Caki2 (cell line): ENCODE measurements at places on chromosomes 7 and 10. TPM values are rescaled to one million over a fixed set of nuclear protein-coding genes. Genes with fewer than 3 reads are reported as not detected.

FXYD4 gene
- total RNA-seq = not detected in 2 replicates

KCND2 gene
- total RNA-seq = not detected in 2 replicates

TRIM56 gene
- total RNA-seq = 4.1 and 6.8 TPM in 2 replicates

MAGI2 gene
- total RNA-seq = 0.84 and 1.5 TPM in 2 replicates

PNLIPRP1 gene
- total RNA-seq = not detected in 2 replicates

PNLIPRP2 gene
- 1.4 TPM in 1 of 2 replicates, not detected in the other for total RNA-seq

NPSR1 gene
- total RNA-seq = not detected in 2 replicates

LRIT1 gene
- not detected in 2 replicates for total RNA-seq

DNA sequence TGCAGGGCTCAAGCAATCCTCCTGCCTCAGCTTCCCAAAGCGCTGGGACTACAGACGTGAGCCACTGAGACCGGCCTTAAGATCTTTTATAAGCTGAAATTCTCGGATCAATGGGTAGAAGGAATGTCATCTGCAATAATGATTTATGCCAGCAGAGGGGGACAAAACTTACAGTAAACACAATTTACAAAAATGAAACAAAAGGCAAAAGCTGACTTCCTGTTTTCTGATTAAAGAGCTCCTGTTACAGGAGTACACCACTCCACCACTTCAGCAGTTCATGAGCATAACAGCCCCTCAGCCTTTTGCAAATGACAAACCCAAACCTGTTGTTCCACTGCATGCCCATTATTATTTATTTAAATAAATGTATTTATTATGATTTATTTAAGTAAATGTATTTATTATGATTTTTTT lies 88.5 kb upstream of the ATP6V0A4 start:
- peak; percentile 51 for DNase-seq

DNA sequence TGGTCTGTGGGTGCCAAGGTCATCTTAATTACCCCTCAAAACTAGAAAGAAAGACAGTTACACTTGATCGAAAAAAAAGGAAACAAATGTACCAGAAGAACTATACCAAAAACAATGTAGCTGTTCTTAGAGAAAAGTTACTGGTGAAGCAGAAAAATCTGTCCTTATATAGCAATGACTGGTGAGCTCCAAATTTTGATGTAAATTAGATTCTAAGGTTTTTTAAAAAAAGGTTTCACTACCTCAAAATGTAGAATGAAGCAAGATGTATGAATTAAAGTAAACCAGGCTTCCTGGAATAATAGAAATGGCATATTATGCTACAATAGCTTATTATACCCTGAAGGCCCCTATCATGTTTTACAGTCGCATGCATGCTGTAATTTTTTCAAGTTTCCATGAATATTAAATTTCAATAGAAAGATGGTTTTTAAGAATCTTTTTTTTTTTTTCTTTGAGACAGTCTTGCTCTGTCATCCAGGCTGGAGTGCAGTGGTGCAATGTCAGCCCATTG lies 28.4 kb upstream of the FKBP9 start:
- DNase-seq = no peak

DNA sequence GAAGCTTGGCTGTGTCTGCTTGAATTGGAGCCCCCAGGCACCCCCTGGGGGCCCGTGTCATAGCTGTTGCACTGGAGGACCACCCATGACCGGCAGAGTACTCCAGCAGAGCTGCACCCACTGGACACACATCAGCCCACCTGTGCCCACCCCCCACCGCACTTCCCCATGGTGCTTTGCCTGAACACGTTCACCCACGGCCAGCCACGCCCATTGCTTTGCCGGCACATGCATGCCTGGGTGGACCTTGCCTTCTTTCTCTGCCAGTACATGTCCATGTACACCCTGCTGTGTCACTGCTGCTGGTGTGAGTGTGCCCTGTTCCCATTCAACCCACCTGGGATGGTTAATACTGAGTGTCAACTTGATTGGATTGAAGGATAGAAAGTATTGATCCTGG lies 88.7 kb downstream of the SAMD9 start:
- DNase-seq = no peak

GRCh38 chr10:1846032-1846431 lies 108.7 kb upstream of the ADARB2 start:
- DNase-seq = no peak

DNA sequence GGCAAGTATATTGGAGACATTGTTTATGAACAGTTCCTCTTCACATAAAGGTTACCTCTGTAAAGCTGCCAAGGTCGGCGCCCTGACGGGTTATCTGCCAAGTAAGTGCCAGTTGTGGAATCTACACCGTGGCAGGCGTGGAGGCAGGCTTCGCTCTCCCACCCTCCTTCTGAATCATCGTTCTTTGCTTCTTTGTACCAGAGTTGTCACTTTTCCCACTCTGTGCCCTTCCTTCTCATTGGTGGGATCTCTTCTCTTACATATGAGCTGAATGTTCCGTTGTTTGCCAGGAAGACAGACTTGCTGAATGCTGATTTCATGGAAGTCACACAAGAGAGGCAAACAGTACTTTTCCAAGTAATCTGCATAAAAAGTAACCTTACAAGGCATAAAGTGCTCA lies 40.6 kb upstream of the PTPRZ1 start:
- DNase-seq = no peak

- no peak for DNase-seq
Measured at GRCh38 chr10:14383266-14383665, 52.5 kb upstream of the FRMD4A start.

- peak; percentile 69 for DNase-seq
Measured at GRCh38 chr10:77944519-77944918, 18.0 kb upstream of the DLG5 start.

GRCh38 chr7:118531566-118531965 lies 307.1 kb downstream of the ANKRD7 start:
- no peak for DNase-seq

- DNase-seq = no peak
Measured at GRCh38 chr10:93261961-93262610, 188.4 kb downstream of the CYP26A1 start.

DNA sequence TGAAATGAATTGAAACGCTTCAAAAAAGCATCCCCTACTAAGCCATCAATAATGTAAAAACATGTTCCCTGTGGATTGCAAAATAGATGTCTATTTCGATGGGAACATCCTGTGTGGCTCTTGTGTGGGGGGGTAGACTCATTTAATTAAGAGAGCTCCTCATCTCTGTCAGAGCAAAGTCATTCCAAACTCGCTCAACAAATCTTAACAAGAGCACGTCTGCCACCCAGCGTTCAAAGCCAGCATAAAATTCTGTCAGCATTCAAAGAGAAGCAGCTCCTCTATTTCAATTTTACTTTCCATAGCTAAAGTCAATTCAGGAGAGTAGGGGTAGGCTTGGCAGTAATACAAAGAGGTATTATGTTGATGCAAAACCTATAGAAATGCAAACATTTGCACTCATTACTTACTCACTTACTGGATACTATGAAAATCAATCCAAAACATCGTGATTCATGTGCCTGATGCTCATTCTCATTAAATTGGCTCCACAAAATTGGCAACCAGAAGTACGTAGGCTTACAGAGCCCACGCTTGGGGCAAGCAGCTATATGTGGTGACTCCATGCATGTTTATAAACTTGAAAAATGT lies 114.9 kb downstream of the IPMK start:
- peak; percentile 41 for DNase-seq

DNA sequence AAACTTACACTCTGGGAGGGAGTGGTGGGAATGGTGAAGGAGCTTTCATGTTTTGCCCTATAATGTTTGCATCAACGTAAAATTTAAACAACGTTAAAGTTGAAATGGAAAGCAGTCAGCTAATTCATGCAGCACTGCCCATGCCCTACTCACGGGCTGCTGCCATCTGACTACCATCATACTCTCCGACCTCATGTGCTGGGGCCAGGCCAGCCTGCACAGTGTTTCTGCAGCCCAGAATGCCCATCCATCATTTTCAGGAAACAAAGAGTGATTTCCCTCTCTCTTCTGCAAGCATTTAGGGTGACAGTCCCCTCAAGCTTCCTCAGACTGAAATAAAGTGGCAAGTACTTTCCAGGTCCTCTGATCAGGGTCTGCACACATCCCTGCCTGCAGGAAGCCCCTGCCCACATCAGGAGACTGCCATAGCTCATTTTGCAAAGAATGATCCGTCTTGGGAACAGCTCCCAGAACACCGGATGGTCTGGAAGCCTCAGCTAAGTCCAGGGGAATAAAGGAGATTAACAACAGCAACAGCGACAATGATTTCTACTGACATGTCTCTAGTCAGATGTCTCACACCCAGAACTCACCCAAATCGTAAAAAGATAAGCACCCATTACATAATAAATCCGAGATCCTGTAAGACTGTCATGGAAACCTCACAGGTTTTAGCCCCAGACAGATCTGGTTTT lies 40.3 kb downstream of the ARHGAP22 start:
- no peak for DNase-seq

DNA sequence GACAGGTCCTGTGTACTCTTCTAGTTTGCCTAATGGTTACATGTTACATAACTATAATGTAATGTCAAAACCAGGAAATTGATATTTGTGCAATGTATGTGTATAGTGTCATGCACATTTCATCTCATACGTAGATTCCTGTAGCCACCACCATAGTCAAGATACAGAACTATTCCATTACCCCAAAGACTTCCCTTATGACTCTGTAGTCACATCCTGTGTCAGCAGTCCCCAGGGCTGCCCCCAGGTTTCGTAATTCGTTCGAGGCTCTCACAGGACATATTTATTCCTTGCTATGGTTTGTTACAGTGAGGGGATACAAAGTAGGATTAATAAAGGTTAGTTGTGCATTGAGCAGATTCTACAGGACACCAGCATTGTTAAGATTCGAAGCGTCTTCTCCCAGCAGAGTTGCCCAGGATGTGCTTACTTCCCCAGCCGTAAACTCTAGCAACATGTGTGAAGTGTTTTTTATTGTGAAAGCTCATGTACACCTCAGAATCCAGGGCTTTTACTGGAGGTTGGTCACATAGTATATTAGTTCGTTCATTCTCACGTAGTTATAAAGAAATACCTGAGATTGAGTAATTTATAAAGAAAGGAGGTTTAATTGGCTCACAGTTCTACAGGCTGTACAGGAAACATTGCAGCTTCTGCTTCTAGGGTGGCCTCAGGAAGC lies 18.6 kb downstream of the RABGEF1 start:
- no peak for DNase-seq

DNA sequence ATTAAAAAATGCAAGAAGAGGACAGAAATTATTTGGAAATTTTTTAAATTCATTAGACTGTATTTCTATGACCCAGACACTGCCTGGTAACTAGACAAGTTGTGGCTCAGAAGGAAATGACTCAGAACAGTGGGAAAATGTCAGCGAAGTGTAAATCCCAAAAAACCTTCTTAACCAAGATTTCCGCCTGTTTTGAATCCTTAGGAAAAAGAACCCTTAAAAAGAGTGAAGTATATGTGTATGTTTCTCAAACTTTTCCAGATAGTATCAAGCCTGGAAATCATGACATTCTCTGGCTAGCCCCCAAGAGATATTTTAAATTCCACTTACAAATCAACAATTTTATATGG lies 42.7 kb upstream of the PLXNA4 start:
- DNase-seq = no peak

DNA sequence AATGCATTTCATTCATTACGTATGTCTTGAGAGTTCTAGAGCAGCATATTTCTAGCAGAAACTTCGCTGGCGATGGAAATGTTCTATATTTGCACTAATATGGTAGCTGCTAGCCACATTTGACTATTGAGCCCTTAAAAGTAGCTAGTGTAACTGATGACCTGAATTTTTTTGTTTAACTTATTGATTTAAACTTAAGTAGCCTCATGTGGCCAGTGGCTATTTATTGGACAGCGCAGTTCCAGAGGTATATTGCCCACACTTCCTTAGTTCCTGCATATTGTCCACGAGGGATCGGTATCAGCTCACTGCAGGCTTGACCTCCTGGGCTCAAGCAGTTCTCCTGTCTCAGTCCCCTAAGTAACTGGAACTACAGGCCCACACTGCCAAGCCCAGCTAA lies 3.7 kb downstream of the PSTK start:
- DNase-seq = no peak

- no peak for DNase-seq
Measured at GRCh38 chr10:118474111-118474510, 121.3 kb downstream of the PRLHR start.

DNA sequence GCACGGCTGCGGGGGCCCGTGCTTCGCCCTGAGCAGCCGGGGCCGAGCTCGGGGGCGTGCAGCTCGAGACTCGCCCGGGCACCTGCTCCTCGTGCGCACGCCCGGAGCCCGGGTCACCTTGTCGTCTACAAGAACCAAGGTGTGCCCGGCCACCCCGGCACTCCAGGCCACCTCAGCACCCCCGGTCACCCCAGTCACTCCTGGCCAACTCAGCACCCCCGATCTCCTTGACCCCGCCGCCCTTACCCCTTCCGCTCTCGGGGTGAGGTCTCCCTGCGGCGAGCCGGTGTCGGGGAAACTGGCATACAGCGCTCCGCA lies 268 bp upstream of the IGFBP3 start:
- DNase-seq = no peak

- DNase-seq = no peak
Measured at GRCh38 chr10:47252093-47252780, 47.8 kb upstream of the GDF10 start.

DNA sequence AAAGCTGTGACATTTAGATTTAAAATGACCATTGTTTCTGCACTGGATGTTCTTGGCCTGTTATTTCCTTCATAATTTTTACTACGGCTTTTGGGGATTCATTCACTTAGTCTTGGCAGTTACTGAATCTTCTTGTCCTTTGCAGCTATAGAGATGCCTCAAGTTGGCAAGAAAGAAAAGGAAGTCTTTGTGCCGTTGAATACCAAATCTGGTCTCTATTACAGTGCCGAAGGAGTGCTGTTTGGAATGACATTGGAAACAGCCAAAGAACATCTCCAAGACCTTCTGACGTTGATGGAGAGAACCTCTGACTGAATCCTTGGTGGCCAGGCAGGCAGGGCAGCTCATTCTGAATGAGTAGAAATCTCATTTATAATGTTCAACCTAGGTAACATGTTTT lies 54.3 kb upstream of the NRP1 start:
- no peak for DNase-seq

GRCh38 chr10:13716081-13717071 lies 129.6 kb downstream of the PRPF18 start:
- no peak for DNase-seq

DNA sequence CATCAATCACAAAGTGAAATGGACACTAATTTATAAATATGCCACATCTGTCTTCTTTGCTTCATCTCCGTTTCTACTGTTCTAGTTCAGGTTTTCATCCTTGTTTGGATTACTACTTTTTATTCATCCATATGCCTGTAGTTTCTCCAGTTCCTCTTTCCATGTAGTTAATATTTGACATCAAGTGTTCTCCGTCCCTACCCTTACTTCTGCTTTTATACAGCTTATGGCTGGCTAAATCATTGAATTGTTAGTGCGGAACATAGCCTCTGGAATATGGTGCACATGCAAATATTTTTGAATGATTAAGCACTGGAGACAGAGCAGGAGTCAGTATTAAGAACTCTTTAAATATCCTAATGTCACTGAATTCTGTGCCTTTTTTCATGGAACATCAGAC lies 230.0 kb upstream of the PPP1R3A start:
- DNase-seq = peak; percentile 38

DNA sequence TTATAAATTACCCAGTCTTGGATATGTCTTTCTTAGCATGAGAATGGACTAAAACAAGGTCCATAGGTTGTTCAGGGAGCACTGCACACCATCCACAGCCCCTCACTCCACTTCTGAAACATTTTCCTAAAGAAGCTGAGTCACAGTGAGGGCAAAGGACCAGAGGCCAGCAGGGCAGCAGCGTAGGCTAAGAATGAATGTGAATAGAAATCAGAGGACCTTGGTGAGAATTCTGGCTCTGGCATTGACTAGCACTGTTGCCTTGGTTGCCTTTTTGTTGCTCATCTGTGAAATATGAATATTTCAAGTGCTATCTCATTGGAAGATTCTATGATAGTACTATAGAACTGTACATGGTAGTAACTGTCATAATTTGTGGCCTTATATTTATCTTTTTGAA lies 41.7 kb upstream of the TOMM7 start:
- DNase-seq = no peak

GRCh38 chr10:18216482-18216881 lies 76.3 kb downstream of the CACNB2 start:
- DNase-seq = peak; percentile 13
